ENCODE measurements at places on chromosomes 2 and 18. TPM values are rescaled to one million over a fixed set of nuclear protein-coding genes. Genes with fewer than 3 reads are reported as not detected.

GALNT13 gene
- 0.17 TPM for total RNA-seq

FEV gene
- under 0.01 TPM for total RNA-seq

NEU2 gene
- not detected for total RNA-seq

MYOM1 gene
- 0.15 TPM for total RNA-seq

PPM1B gene
- 16.7 TPM for total RNA-seq

C18orf54 gene
- total RNA-seq, result 1.7 TPM

AQP12B gene
- total RNA-seq, result not detected

ASPRV1 gene
- total RNA-seq, result 0.33 TPM
